ENCODE measurements at places on chromosomes 5 and 9.

DNA sequence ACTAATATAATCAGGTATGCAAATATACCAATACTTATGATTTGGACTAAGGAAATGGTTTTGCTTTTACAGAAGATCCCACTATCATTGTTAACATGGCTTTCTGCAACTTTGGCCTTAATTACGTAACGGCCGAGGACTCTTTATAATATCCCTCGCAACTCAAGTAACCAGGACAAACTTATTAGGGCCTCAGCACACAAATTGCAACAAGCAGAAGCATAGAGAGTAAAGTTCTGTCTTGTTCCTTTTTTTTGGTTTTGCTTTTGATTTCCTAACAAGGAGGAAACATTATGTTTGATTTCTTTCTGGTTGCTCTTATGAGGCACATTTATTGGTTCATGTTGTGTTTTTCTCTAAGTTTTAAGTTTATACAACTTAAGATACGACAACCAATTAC, 60.4 kb downstream of the RORB start:
- DNase-seq = no peak

DNA sequence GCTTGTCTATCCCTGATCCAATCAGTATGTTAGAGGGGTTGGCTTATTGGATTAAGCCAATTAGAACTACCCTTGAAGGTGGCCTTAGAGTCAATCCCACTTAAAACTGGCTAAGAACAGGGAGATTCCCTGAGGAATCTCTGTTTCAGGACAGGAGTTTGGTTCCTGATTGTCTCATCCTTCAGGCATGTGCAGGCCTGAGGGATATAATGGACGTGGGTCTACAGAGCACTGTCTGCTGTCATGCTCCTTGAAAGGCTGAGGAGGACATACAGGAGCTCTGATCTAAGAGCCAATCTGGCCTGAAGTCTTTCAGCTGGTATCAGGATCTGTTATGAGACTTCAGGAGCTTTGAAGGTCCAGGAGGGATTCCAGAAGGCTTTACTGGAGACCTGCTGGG, 36.2 kb upstream of the PRXL2C start:
- no peak for DNase-seq

DNA sequence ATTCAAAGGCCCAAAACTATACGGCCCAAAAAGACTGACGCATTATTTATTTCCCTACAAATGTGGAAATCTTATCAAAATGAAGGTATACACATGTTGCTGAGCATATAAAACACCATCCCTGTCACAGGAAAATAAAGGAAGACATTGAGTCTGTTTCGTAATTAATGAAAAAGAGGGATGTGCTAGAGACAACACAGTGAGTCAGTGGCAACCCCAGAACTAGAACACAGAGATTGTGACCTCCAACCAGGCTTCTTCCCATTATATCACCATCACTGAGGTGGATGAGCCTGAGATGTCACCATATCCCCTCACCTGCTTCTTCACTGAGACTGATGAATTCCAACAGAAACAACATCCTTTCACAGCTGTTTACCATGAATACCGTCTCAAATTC, 3.8 kb downstream of the NDUFA8 start:
- no peak for DNase-seq

- no peak for DNase-seq
Measured at GRCh38 chr5:1219768-1220100, 5.4 kb upstream of the SLC6A18 start.

DNA sequence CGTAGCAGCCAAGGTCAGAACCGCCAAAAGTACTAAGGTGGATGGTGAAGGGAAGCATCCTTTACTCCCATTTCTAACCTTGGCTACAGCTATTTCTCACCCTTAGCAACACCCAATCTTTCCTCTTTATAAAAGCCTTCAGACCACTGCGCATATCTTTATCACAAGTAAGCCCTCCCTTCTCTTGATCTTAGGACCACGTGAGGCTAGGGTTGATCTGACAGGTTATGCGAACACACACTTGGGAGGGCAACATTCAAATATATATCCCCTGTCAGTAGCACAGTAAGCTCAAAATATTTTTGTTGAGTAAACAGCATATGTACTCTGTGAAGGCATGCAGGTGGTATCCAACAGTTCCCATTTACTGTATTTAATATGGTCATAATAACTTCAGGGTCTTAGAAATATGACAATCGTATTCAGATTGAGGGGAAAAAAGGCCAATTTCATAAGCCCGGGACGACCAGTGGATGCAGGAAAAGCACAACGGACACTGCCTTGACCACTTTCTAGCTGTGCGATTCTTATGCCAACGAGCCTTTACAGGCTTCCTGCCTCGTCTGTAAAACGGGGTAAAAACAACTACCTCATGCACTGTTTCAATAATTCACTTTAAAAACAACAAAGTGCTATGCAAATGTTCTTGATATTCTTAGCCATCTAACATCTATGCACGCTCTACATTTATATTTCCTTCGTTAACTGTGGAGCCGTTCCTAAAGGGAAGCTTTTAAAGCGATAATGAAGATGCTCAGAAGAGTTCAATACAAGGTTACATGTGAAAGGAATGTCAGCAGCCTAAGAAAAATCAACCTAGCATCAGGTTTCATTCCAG, 1.3 kb downstream of the ARSB start:
- no peak for DNase-seq

GRCh38 chr9:114757395-114757794, 48.4 kb downstream of the TNFSF15 start:
- no peak for DNase-seq

GRCh38 chr9:134928436-134929192, 10.9 kb upstream of the FCN1 start:
- no peak for DNase-seq

GRCh38 chr5:144386315-144386714, 215.6 kb downstream of the KCTD16 start:
- no peak for DNase-seq

GRCh38 chr9:131774636-131775035, 34.8 kb upstream of the RAPGEF1 start:
- no peak for DNase-seq

GRCh38 chr5:95151694-95152093, 133.2 kb downstream of the MCTP1 start:
- DNase-seq = no peak

- DNase-seq = no peak
Measured at GRCh38 chr9:125525921-125526631, 180.9 kb downstream of the MAPKAP1 start.

- DNase-seq = no peak
Measured at GRCh38 chr9:114278881-114279570, 43.9 kb upstream of the ORM1 start.

GRCh38 chr5:113081091-113081839, 104.7 kb downstream of the DCP2 start:
- DNase-seq = no peak

GRCh38 chr9:124481115-124481514, 26.1 kb downstream of the NR5A1 start:
- no peak for DNase-seq

DNA sequence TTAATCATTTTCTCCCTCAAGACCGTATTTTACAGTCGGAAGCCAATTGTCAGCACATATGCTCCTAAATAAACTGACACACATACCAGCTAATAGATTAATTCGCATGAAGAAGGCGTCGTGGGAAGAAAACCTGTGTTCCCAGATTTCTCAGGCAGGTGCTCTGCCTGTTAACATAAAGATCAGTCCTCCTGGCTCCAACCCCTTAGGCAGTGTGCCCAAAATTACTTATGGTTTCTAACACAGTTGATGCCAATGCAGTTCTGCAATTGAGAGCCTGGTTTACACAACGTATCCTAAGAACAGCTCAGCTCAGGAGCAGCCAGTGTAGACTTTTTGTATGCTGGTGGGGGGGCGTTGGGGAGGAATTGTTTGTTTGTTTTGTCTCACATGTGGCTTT, 208.3 kb downstream of the ENC1 start:
- no peak for DNase-seq

DNA sequence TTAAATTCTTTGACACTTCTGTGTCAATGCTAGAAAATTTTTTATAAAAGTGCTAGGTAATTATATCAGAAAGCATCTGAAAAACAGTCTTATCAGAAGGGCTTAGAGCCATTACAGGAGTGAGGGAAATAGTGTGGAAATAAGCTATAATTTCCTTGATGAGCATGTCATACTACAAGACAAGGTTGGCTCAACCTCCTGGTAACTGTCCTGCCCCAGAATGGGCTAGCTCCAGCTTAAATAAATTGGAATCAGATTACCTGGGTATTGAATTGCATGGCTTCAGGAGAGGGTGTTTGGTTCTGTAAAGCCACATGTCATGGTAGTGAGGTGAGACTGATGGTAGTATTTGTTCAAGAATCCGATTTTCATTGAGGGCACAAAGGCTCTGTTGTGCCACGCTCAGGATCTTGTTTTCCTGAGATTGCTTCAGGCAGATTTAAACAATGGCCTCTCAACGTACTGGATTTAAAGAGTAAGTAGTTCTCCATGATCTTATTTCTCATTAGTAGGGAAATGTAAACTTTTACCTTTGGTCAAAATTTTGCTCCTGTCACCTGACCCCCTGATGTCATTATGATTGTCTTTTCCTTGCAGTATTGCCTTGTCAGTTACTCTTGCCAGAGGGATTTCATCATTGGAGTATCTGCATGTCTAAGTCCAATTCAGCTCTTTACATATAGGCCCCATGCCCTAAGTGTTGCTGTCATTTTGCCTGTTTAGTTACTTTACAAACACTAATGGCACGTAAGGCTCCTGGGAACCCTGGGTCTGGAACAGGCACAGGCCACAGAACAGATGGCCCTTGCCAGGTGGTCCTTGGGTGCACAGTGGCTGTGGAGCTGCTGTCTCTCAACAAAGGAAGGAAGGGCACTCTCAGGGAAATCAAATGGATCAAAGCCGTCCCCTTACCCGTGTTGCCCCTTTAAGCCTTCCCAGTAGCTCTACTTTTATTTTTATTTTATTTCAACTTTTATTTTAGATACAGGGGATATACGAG, 21.3 kb downstream of the TRIO start:
- no peak for DNase-seq

GRCh38 chr5:42600441-42600840, 156.2 kb upstream of the CCDC152 start:
- no peak for DNase-seq

- no peak for DNase-seq
Measured at GRCh38 chr5:121315786-121316185, 535.9 kb upstream of the FTMT start.

- DNase-seq = peak; percentile 96
Measured at GRCh38 chr5:177303121-177303924, at the start of the genes PRELID1 and RAB24. PRELID1 (plus strand) TSS chr5:177303799; CDS start chr5:177303986, 187 bp downstream. RAB24 (minus strand) TSS chr5:177303719; CDS start chr5:177303288, 431 bp downstream.

DNA sequence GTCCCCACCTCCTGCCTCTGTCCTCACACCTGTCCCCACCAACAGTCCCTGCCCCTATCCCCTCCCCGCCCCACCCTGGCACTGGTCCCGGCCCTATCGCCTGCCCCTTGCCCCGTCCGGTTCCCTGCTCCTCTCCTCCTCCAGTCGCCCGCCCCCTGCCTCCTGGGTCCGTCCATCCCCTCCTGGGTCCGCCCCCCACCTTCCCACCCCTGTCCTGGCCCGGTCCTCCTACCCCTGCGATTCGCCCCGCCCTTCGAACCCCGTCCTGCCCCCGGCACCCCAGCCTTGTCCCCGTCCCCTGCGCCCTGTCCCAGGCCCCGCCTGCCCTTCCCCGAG, 372 bp downstream of the EDF1 start:
- DNase-seq = no peak

DNA sequence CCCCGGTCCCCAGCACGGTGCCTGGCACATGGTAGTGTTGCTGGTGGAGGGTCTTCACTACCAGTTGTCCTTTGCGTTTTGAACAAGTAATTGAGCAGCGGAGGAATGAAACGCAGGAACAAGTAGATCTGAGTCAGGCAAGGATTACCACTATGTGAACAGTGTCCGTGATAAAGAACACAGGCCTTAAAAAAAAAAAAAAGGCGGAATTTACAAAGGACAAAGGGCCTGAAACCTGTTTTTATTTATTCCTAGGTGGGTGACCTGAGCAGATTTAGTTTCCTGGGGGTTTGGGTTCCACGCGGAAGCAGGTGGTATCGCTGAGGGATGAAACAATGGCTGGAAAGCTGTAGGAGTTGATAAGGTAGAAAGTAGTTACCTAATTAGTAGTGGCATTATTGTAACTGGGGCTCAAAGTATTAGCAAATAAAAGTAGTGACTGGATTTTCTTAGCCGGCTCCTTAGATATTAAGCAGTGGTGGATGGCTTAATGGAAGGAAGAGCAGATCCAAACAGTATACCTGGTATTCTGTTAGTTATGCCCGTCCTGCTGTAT, 1.1 kb downstream of the RUSC2 start:
- no peak for DNase-seq

DNA sequence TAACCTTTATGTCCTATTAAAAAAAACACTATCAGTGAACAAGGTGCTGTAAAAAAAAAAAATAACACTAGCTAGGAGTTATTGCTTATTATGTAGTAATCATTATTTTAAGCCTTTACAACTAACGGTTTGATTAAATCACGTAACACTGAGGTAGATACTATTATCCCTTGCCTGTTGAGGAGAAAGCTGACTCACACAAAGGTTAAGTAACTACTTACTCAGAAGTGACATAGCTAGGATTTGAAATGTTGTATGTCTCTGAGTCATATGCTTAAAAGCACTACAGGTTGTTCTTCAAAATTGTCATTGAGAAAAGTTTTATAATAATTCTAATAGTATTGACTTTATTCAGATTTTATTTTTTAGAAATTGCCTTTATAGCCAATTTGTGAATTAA, 8.8 kb downstream of the TENT2 start:
- no peak for DNase-seq

DNA sequence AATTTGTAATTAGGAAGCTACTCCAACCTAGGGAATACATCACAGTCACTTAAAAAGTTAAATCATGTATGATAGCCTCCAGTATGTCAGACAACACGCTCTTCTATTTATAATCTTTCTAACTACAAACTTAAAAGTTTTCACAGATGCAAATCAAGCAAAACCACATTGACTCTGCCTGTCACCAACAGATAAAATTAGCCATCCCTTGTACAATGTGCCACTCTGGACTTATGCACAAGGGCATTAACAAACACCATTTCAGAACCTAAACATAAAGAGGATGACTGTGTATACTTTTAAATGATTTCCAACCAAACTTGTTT, 14.7 kb downstream of the ERP44 start:
- no peak for DNase-seq

- DNase-seq = no peak
Measured at GRCh38 chr9:19492775-19493173, 84.0 kb downstream of the ACER2 start.

DNA sequence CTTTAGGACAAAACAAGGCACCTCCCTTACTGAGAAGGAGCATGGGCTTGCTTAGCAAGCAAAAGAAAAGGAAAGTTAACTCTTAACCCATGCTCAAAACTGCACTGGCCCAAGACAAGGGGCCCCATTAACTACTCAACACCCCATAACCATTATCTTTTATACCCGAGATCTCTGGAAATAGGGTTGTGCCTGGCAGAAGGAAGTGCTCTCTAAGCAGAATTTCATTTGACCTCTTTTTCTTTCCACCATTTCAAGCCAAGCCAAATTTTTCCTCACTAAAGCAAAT, 167.2 kb downstream of the RASEF start:
- no peak for DNase-seq

GRCh38 chr9:136255896-136256890, 10.6 kb upstream of the QSOX2 start:
- peak; percentile 59 for DNase-seq

GRCh38 chr5:154103233-154103632, 64.5 kb downstream of the MFAP3 start:
- DNase-seq = no peak

- no peak for DNase-seq
Measured at GRCh38 chr9:86353655-86354010, 577 bp downstream of the TUT7 start.

Data from HEK293T (cell line).